ENCODE measurements at places on chromosomes 13 and 19.

DNA sequence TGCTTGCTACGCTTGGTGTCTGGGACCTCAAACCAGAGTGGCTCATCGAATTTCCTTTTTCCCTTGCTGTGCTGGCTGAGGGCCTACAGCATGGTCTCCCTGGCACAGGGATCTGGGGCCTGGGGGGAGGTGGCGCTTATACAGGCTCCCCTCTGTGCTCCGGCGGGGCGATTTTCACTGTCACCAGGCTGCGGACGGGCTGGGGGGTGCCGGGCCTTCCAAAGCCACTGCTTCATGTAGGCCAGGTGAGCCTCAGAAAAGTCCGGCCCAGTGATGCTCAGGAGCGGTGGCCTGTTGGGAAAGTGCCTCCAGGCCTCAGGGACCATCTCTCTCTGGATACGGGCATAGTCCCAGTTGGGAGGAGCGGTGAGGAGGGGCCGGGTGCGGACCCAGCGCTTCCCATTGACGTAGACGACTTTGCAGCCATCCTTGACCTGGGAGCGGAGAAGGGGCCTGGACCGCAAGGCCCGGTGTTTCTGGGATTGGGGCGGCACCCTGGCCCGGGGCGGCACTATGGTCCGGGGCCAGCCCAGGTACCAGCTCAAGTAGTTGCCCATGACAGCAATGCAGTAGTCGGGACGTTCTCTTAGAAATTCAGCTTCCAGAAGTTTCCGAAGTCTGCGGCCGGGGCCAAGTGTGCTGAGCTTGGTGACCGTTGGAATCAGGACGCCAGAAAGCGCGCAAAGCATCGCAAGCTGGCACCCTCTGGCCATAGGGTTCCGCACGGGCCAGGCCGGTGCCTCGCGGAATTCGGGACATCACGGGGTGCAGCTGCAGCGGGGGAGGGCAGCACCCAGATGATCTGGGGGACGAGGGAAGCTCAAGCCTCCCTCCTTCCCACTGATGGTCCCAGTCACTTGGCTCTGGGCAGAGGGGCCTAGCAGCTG is 255.9 kb downstream of the SLC7A1 start:
- DNase-seq, result no peak

DNA sequence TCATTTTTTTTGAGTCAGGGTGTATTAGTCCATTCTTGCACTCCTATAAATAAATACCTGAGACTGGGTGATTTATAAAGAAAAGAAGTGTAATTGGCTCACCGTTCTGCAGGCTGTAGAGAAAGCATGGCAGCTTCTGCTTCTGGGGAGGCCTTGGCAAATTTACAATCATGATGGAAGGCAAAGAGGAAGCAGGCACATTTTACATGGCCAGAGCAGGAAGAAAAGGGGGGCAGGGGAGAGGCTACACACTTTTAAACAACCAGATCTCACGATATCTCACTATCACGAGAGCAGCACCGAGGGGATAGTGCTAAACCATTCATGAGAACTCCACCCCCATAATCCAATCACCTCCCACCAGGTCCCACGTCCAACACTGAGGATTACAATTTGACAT is 44.5 kb upstream of the MIR17HG start:
- no peak for DNase-seq

DNA sequence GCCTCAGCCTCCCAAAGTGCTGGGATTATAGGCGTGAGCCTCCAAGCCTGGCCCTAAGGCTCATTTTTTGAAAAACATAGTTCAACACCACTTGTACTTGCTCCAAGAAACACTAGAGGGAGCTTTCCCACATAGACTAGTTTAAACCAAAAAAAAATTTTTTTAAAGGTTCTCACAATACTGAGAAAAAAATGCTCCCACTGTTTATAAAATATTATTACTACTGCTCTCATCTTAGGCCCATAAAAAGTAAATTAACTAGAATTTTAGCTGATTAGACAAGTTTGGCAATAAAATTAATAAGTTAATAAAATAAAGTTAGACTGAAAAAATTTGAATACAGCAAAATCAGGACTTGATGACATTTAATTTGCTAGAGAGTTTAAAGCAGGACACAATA is 109.5 kb downstream of the TBC1D4 start:
- DNase-seq, result no peak

DNA sequence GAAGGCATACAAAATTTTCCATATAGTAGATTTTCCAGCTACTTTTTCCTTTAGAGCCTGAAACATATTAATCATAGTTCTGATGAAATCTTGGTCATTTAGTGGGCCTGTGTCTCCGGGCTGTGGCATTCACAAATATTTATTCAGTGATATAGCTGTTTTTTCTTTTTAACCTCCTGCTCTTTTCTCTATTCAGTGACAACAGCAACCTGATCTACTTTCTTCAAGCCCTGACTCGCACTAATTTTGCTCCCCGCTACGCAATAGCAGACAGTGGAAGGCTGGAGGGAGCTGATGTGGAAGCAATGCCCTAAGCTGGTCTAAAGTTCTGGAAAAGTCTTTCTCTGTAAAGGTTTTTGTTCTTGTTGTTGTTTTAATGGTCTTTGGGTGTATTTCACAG is 289.7 kb downstream of the SLITRK6 start:
- no peak for DNase-seq

GRCh38 chr13:93307651-93308050 is 81.0 kb downstream of the GPC6 start:
- no peak for DNase-seq

- DNase-seq, result no peak
Observed at GRCh38 chr13:66506979-66507378, 723.2 kb downstream of the PCDH9 start.

- DNase-seq, result no peak
Observed at GRCh38 chr13:41224113-41225110, 30.0 kb upstream of the KBTBD7 start.

GRCh38 chr13:45512098-45512496 is 47.4 kb downstream of the COG3 start:
- DNase-seq, result no peak

DNA sequence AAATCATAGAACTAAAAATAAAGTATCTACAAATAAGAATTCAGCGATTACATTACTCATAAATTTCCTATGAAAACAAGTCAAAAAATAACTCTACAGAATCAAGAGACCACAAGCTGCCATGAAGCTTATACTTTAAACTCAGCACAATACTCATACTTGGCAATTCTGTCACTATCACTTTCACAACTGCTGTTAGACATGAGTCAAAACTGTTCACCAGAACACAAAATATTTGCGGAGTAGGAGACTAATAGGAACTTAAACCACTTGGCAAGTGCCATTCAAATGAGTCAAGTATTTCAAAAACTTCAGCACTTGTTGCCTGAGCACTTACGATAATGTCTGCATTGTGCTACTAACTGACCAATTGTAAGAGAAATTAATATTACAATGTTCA is 387.8 kb upstream of the GPC6 start:
- DNase-seq, result no peak

DNA sequence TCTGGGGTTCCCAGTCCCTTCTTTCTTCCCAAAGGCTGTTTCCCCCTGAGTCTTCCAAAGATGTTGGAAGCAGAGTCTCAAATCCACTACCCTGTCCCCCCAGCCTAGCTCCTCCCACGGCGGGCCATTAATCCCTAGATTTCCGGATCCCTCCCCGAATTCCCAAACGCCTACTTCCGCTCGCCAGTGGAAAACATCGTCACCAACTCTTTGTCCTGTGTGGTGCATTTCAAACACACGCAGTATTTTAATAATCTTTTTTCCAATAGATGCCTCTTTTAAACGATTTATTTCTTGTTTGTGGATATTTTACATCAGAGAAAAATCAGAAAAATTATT is 610 bp downstream of the ZNF791 start:
- peak; percentile 90 for DNase-seq

DNA sequence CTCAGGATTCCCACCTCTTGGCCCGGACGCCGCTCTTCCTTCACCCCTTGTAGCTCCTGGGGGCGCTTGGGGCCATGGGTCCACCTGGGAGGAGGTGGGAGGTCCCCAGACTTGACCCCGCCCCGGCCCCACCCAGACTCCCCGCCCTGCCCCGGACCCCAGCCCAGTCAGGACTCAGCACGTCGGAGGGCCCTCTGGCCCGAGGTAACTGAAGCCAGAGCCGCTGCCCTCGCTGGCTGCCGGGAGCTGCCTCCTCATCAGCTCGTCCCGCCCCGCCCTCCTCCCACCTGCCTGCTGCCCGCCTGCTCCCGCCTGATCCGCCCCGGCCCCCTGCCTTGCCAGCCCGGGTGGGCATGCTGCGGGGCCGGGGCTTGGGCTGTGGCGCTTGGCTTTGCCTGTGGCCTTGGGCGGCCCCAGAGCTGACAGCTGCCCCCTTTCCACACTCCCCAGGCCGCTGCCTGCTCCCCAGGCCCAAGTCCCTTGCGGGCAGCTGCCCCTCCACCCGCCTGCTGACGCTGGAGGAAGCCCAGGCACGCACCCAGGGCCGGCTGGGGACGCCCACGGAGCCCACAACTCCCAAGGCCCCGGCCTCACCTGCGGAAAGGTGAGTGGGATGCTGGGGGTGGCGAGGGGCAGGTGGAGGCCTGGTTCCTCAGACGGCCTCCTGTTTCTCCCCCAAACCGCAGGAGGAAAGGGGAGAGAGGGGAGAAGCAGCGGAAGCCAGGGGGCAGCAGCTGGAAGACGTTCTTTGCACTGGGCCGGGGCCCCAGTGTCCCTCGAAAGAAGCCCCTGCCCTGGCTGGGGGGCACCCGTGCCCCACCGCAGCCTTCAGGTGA is 9.4 kb downstream of the ARHGAP33 start:
- DNase-seq, result no peak

DNA sequence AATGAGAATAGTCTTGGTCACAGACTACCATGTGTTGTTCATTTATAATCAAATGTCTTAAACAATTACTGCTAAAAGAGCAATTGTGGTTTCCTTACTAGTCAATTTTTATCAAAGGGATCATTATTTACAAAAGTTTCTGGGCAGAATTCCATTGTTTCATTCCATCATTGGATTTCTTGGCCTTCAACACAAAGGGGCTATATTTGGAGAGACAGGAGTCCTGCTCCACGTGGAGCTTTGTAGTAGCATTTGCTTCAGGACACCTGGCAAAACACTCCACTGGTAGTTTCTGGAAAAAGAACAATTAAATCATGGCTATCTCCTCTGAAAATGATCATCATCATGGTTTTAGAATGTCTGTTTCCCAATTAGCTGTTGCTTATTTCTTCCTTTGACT is 22.3 kb upstream of the STARD13 start:
- DNase-seq, result no peak

GRCh38 chr19:6853868-6854267 is 33.5 kb upstream of the ADGRE1 start:
- no peak for DNase-seq

DNA sequence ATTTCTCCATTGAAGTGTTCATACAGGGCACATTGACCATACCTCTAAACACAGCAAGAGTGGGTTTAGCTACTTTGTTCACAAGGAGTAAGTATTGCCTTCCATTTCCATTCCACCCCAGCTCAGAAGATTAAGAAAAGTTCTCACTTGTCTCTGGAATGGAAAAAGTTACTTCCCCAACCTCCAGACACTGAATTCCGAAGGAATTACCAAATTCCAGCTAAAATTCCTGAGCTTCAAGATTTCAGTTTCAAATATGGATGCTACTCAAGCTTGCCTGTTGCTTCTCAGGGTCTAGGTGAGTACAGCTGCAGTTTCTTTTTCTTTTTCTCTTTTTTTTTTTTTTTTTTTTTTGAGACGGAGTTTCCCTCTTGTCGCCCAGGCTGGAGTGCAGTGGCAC is 33.6 kb downstream of the TEX26 start:
- DNase-seq, result no peak

DNA sequence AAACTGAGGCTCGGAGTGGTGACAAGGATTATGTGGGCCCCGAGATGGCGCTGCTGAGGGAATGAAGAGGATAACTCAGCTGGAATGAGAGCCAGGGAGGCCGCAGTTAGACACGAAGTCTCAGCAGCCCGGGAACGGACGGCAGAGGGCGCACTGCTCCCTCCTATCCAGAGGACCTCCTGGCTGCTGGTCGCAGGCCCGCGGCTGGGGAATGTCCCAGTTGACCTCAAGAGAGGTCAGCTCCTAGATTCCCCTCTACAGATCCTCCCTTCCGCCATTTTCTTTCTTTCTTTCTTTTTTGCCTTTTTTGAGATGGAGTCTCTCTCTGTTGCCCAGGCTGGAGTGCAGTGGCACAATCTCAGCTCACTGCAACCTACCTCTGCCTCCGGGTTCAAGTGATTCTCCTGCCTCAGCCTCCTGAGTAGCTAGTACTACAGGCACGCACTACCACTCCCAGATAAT is 24.1 kb upstream of the ASPDH start:
- DNase-seq, result peak; percentile 65

GRCh38 chr13:19052180-19052579 is 129.4 kb downstream of the TUBA3C start:
- no peak for DNase-seq

- DNase-seq, result no peak
Observed at GRCh38 chr19:42519108-42519507, 9.2 kb downstream of the CEACAM1 start.

DNA sequence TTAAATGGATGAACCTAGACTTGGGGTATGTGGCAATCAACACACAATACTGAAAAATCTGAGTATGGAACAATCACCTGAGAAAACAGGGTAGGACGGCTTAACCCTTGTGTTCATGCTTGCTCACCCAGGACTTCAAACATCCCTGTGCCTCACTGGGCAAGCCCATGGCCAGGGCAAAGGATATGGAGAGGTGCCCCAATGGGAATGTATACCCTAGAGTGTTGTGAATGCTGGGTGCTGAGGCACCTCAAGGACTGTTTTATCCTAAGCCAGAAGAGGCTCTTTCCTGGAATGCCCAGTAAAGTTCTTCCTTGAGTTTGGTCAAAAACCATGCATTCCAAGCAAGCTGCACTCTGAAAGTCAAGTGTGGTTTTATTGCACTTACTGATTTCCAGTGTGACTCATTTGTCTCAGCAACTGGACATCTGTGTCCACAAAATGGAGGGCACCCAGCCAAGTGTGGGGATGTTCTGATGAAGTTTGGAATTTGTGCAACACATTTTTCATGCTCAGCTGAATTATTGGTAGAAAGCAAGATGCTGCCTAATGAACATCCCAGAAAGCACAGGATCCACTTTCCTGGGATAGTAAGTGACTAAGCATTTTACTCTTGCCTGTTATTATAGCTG is 531.3 kb downstream of the RFC3 start:
- no peak for DNase-seq

GRCh38 chr13:84607261-84608013 is 725.2 kb upstream of the SLITRK1 start:
- DNase-seq, result peak; percentile 56

GRCh38 chr13:22801402-22802003 is 379.3 kb upstream of the SGCG start:
- DNase-seq, result no peak

- no peak for DNase-seq
Observed at GRCh38 chr19:29119590-29119989, 93.4 kb downstream of the UQCRFS1 start.

DNA sequence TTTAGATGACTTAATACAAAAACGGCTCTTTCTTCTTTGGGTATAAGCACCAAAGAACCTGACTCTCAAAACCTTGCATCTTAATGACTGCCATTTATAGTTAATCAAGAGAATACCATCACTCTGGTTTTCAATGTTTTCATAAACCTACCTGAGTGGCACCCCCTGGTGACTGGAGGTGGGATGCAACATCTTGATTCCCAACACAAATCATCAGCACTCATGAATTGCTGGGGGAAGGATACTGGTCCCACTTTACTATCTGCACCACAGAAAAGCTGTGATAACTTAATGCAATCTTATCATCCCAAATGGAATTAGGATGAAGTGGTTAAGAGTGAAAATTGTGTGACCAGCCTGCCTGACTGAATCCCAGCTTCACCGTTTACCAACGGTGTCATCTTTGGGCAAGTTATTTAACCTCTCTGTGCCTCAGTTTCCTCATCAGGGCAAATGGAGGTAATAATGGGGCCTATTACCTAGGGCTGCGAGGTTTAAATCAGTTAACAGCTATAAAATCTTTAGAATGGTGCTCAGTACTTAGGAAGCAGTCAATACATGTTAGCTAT is 366.4 kb downstream of the KLF12 start:
- DNase-seq, result no peak

GRCh38 chr13:29547153-29547552 is 48.3 kb downstream of the SLC7A1 start:
- DNase-seq, result no peak

Data from spinal cord (tissue), 10 donors.